ENCODE measurements at places on chromosomes 11 and 22.

- DNase-seq, result no peak
Measured at GRCh38 chr11:76148941-76149613, 57.2 kb downstream of the WNT11 start.

DNA sequence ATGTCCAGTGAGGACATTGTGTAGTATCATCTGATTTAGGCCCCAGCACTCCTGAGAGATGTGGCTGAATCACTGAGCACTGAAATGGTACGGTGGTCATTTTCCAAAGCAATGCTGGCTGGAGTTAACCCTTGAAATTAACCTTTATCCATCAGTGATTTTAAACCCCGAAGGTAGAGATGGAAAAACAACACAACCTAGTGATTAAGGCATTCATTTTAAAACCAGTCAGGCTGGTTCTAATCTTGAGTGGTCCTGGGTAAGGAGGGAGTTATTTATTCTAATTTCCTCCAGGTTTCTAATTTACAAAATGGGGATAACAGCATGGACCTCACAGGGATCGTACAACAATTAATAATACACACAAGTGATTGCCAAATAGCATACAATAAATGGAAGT lies 6.6 kb upstream of the CSNK2A3 start:
- DNase-seq, result peak; percentile 49

GRCh38 chr11:22177186-22177585 lies 15.7 kb upstream of the ANO5 start:
- DNase-seq, result no peak

GRCh38 chr11:132803436-132803835 lies 728.9 kb downstream of the OPCML start:
- DNase-seq, result no peak

DNA sequence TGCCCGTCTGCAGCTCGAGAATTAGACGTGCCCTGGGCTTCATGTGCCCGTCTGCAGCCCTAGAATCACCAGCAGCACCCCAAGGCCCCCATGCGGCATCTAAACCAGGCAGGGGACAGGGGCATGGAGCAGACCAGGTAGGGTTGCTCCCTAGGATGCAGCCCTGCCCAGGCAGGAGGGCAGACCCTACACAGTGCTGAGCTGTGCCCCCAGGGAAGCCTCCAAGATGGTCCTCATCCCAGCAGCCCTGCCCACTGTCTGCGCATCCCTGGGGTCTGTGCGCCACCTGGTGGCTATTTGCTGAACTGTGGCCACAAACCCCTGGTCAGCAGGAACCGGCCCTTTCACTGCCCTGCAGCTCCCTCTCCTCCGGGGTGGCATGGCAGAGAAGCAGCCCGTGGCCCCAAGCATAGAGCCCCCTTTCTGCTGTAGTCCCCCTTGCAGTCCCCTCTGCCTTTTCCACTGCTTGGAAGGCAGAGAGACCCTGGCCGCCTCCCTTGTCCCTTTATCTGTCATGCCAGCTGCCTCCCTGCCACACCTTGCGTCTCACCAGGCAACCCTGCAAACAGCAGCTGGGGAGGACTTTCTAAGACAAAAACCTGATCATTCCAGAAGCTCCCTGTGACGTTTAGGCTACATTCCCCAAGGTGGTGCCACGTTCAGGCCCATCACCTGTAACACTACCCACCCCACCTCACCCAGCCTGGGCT lies 86.6 kb downstream of the KCNQ1 start:
- DNase-seq, result peak; percentile 11
